ENCODE measurements at places on chromosomes 2 and 18. TPM values are rescaled to one million over a fixed set of nuclear protein-coding genes. Genes with fewer than 3 reads are reported as not detected.

The SERPINB11 gene
- total RNA-seq, result not detected

The TDRD15 gene
- total RNA-seq, result not detected

The CD207 gene
- total RNA-seq, result not detected

The PFN4 gene
- total RNA-seq, result 1.6 TPM

The ATOH8 gene
- 3.1 TPM for total RNA-seq

The AMER3 gene
- total RNA-seq, result 45.4 TPM

The NPPC gene
- not detected for total RNA-seq

The TUBB8B gene
- not detected for total RNA-seq

The SPRED2 gene
- 21.0 TPM for total RNA-seq

The EFHD1 gene
- 0.63 TPM for total RNA-seq

The REEP1 gene
- 191 TPM for total RNA-seq

The GAL3ST2 gene
- 1.3 TPM for total RNA-seq

The ME2 gene
- 112 TPM for total RNA-seq

The BCS1L gene
- total RNA-seq, result 30.4 TPM

The SRD5A2 gene
- not detected for total RNA-seq

The ITPRIPL1 gene
- total RNA-seq, result 4.7 TPM

The HOXD1 gene
- total RNA-seq, result not detected

The GPAT2 gene
- 3.1 TPM for total RNA-seq

The FMNL2 gene
- total RNA-seq, result 123 TPM

The LYPD1 gene
- 25.4 TPM for total RNA-seq

The FBXO15 gene
- total RNA-seq, result 5.9 TPM

The PJVK gene
- total RNA-seq, result 11.0 TPM
